CD4-positive, alpha-beta T cell (primary cell): ENCODE measurements at places on chromosomes 2 and 18.
A peak's percentile ranks its signal among the peaks of the same experiment; 100 is the strongest.

- no peak for DNase-seq
Measured at GRCh38 chr2:34254272-34254878, 655.3 kb upstream of the FAM98A start.

GRCh38 chr2:84879584-84880394, 1.1 kb downstream of the TRABD2A start:
- no peak for DNase-seq

DNA sequence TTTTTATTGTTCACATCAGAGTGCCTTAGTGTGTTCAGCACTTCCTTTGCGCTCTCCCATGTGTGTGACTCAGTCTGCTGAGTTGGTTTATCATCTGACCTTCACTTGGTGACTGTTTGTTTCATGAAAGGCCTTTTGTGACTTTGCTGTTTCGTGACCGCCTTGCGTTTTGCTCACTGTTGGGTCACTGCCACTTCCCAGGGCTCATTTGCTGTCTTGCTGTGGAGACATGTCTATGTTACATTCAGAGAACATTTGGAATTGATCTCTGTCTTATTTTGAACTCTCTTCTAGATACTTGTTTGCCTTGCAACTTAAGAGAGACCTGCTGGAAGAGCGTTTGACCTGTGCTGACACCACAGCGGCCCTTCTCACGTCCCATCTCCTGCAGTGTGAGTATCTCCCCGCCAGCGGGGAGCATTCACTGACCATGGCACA, 54.7 kb downstream of the FARP2 start:
- no peak for DNase-seq

GRCh38 chr2:179020156-179020750, 29.7 kb downstream of the CCDC141 start:
- DNase-seq, result peak; percentile 25

GRCh38 chr2:24863641-24864040, 56.4 kb downstream of the ADCY3 start:
- DNase-seq, result no peak

GRCh38 chr2:54013996-54014395, 43.2 kb upstream of the PSME4 start:
- DNase-seq, result no peak

DNA sequence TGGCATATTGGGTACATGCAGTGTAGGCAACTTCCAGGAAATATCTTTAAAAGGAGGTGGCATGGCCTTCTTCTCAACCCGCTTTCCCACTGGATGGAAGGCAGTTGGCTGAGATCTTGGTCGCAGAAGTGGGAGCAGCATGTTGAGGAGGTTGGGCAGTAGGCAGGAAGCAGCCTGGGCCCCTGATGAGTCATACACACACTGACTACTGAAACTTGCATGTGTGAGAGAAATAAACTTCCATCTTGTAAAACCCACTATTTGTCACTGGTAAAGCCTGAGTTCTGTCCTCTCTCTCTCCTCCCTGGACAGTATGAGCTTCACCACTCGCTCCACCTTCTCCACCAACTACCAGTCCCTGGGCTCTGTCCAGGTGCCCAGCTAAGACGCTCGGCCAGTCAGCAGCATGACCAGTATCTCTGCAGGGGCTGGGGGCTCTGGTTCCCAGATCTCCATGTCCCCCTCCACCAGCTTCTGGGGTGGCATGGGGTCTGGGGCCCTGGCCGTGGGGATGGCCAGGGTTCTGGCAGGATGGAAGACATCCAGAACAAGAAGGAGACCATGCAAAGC, 233.8 kb upstream of the SPRED2 start:
- no peak for DNase-seq

DNA sequence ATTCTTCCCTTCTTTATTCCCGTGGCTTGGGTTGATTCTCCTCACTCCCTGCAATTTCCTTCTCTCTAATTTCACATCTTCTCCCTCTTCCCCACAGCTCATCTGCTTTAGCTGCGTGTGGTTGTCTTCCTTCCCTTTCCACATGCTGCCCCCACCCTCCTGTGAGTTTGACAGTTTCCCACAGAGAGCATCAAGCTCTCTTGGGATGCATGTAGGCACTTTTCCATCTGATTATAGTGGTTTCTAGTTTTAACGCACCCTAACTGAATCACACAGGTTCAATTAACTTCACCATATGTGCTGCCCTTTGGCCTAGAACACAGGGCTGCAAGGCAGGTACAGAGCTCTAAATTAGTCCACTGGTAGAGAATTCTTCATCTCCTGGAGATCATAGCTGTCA, 110.5 kb downstream of the TACR1 start:
- DNase-seq, result no peak

- DNase-seq, result no peak
Measured at GRCh38 chr2:67272195-67272594, 124.9 kb upstream of the ETAA1 start.

DNA sequence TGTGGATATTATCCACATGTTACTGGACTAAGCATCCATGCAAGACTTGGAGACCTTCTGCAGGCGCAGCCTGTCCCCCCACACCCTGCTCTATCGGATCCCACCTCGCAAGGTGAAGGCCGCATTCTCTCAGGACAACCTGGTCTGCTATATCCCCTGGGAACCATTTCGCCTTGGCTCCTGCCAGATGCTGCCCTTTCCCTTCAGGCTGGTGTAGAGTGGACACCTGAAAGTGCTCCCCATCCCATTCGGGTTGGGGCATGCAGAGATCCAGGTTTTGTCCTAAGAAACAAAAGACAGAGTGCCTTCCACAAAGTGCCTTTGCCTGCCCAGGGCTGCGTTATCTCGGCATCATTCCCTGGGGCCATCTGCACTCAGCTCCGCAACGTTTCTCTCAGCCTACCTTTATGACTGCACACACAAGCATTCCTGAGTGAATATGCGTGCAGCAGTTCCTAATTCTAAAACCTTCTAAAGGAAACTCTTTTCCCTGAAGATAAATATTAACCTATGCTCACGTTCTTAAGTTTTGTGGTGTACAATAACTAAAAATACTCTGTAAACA, 20.5 kb downstream of the FHL2 start:
- DNase-seq, result no peak
